Uterus (tissue), 4 donors: ENCODE measurements at places on chromosomes 5 and 9. TPM values are rescaled to one million over a fixed set of nuclear protein-coding genes. Genes with fewer than 3 reads are reported as not detected.

MEGF10 gene
- 1.6 TPM for total RNA-seq

DNA sequence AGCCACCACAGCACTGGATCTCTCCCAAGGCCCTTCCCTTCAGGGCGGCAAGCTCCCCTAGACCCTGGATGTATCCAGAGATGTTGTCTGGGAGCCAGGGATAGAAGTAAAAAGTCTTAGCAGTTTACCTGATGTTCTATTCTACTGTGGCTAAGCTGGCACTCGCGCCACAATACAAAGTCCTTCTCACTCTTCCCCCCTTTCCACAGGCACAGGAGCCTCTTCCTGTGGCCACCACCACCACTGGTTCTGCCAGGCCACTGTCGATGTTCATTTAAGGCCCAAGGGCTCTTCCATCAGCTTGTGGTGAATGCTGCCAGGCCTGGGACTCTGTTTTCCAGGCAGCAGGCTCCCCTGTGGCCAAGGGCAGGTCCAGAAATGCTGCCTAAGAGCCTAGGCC lies 33.7 kb downstream of the MEGF9 start:
- H3K4me3 ChIP-seq: no peak overlapping the region
- H3K27me3 ChIP-seq: no peaks in the 10 kb centered on the region
- no peak for DNase-seq
- no peaks in the 10 kb centered on the region for H3K36me3 ChIP-seq
- no peaks in the 10 kb centered on the region for H3K4me1 ChIP-seq
- H3K27ac ChIP-seq: no peak overlapping the region

SLC24A2 gene
- total RNA-seq: 4.4 TPM

DNA sequence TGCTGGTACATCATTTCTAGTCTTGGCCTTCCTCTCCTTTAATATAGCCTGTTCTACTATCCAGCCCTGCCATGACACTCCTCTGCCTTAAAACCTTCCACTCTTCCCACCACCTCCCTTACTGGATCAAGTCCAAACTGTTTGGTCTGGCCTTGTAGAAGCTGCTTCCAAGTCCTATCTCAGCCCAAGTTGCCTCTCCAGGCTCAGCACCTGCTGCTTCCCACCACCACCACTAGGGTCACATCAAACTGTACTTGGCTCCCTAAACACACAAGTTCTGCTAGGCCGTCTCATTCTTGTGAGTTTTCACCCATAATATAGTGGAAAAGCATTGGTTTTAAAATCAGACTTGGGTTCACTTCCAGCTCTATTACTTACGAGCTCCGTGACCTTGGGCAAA lies 1.4 kb downstream of the NDUFA8 start:
- no peaks in the 10 kb centered on the region for H3K27me3 ChIP-seq
- no peaks in the 10 kb centered on the region for H3K36me3 ChIP-seq
- H3K4me3 ChIP-seq: no peak overlapping the region
- DNase-seq: no peak
- H3K27ac ChIP-seq: no peak overlapping the region
- H3K4me1 ChIP-seq: no peaks in the 10 kb centered on the region

- H3K4me1 ChIP-seq: no peaks in the 10 kb centered on the region
- no peak overlapping the region for H3K27ac ChIP-seq
- H3K36me3 ChIP-seq: no peaks in the 10 kb centered on the region
- DNase-seq: no peak
These were observed 42.9 kb downstream of the ZNF474 start for GRCh38 chr5:122172207-122172606.

DNA sequence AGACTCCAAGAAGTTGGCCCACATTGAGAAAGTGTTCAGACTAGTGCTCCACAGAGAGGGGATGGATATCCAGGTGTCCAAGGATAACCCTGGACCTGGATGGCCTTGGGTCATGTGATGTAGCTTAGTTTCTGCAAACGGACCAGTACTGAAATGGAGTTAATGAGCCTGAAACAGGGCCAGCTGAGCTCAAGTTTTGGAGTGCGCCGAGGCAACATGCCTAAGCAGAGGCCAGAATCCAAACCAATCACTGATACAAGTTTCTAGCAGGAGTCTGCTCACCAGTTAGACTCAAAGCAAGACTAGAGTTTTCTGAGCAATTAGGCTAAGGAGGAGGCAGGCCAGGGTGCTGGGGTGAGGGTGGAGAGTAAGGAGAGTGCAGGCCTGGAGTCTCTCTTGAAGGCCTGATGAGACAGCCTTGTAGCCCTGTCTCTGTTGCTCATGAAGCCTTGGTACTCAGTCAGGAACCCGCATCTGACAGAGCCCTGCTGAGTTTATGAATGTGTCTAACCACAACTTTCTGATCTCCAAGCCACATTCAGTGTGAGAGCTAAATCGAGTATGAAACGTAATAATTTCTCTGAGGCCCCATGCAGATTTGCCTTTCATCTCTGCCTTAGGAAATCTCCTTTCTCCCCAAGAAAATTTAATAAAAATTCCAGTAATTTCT lies 68.9 kb upstream of the EQTN start:
- no peak overlapping the region for H3K4me3 ChIP-seq
- no peaks in the 10 kb centered on the region for H3K27me3 ChIP-seq
- peaks cover 32% of the 10 kb centered on the region for H3K4me1 ChIP-seq

RABL6 gene
- total RNA-seq: 57.9 TPM

PCDHA1 gene
- not detected for total RNA-seq

TSSK1B gene
- total RNA-seq: not detected

FBXW5 gene
- 111 TPM for total RNA-seq

CCDC192 gene
- total RNA-seq: 0.35 TPM

GRCh38 chr5:99000876-99001275 lies 72.1 kb upstream of the CHD1 start:
- no peak for DNase-seq
- no peaks in the 10 kb centered on the region for H3K27me3 ChIP-seq
- H3K27ac ChIP-seq: no peak overlapping the region
- no peaks in the 10 kb centered on the region for H3K4me1 ChIP-seq
- H3K36me3 ChIP-seq: no peaks in the 10 kb centered on the region

DNA sequence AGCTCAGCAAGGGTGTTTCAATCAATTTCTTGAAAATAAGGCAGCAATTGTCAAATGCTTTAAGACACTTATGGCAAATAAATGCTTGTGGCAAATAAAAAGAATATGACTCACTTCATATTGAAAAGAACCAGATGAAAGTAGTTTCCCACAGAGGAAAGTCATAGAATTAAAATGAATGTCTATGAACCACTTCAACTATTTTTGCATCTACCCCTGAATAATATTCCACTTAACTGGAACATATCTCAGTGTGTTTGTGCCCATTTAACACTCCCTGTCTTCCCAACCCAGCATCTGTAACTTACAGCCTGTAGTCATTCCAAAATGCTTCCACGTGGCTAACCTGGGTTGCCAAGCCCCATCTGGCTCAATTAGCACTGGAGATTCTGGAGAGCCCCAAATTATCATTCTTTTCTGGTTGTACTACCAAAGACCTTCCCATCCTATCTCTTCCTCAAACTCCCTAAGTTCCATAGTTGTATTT lies 84.7 kb downstream of the FEM1C start:
- no peak for DNase-seq
- H3K27ac ChIP-seq: no peak overlapping the region
- H3K4me1 ChIP-seq: no peaks in the 10 kb centered on the region
- H3K36me3 ChIP-seq: no peaks in the 10 kb centered on the region
- no peaks in the 10 kb centered on the region for H3K27me3 ChIP-seq

PCDHGA7 gene
- 10.0 TPM for total RNA-seq

- no peak overlapping the region for H3K27ac ChIP-seq
- H3K4me3 ChIP-seq: no peak overlapping the region
- DNase-seq: no peak
These were observed 69.6 kb downstream of the CWC27 start for GRCh38 chr5:64838376-64838775.

FABP6 gene
- total RNA-seq: 0.76 TPM

DNA sequence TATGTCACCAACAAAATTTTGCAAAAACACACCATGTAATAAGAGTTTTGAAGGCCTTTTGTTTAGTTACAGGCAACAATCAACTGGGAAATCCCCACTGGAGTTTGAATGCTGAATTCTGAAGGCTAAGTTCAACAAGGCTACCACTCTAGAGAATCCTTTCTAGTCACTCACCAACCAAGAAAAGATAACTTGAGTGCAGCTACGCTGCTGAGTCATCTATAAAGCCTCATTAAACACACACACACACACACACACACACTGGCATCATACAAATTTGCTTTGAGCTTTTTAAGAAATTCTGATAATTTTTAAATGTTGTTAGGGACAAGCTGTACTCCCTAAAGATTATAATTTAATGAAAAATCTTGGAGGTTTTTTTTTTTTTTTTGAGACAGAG lies 219.6 kb downstream of the DENND1A start:
- H3K4me3 ChIP-seq: no peak overlapping the region
- no peaks in the 10 kb centered on the region for H3K4me1 ChIP-seq
- no peak for DNase-seq
- H3K27me3 ChIP-seq: no peaks in the 10 kb centered on the region
- H3K36me3 ChIP-seq: no peaks in the 10 kb centered on the region

DNA sequence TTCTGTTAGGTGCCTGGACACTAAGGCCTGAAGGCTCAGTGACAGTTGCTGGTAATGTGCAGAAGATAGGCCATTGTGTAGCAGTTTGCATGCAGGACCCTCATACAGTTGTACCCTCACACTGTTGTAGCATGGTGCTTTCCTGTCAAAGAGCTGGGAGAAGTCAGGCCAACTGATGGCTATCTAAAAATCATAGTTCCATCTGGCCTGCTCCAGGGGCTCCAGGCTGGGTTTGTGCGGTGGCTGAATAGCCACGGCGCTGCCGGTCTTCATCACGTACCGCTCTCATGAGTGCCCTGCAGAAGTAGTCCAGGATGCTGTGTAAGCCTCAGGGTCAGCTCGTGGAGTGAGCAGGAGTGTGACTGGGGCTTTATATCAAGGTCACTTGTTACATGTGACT lies 12.2 kb downstream of the SECISBP2 start:
- H3K36me3 ChIP-seq: no peaks in the 10 kb centered on the region
- H3K27me3 ChIP-seq: no peaks in the 10 kb centered on the region
- no peaks in the 10 kb centered on the region for H3K4me1 ChIP-seq
- no peak overlapping the region for H3K27ac ChIP-seq

DNA sequence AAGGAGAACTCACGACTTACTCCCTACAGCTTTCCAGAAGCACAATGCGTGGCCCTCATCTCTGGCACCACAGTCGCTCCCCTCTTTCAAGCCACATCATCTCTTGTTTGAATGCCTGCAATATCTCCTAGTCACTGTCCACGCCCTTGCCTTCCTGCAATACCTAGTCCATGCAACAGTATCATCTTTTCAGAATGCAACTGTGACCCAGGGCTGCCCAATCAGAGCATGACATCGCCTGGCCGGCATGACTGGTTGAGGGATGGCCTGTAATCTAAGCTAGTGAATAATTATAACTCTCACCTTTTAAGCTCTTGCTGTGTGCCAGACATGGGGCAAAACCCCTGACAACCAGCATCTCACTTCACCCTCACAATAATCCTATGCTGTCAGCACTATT lies 52.5 kb upstream of the CPEB4 start:
- no peak overlapping the region for H3K4me3 ChIP-seq
- H3K27me3 ChIP-seq: no peaks in the 10 kb centered on the region
- no peaks in the 10 kb centered on the region for H3K36me3 ChIP-seq
- no peak for DNase-seq
- no peaks in the 10 kb centered on the region for H3K4me1 ChIP-seq

GRCh38 chr9:38154501-38155421 lies 85.7 kb upstream of the SHB start:
- H3K36me3 ChIP-seq: no peaks in the 10 kb centered on the region
- H3K27me3 ChIP-seq: no peaks in the 10 kb centered on the region
- H3K27ac ChIP-seq: no peak overlapping the region
